Activated CD4-positive, alpha-beta memory T cell treated with anti-CD3 and anti-CD28 coated beads, Interleukin-2, amount 10 ng/mL, durations not matched to agents 7 days and 5 days (primary cell): ENCODE measurements at places on chromosomes 2 and 18. TPM values are rescaled to one million over a fixed set of nuclear protein-coding genes. Genes with fewer than 3 reads are reported as not detected.

DNA sequence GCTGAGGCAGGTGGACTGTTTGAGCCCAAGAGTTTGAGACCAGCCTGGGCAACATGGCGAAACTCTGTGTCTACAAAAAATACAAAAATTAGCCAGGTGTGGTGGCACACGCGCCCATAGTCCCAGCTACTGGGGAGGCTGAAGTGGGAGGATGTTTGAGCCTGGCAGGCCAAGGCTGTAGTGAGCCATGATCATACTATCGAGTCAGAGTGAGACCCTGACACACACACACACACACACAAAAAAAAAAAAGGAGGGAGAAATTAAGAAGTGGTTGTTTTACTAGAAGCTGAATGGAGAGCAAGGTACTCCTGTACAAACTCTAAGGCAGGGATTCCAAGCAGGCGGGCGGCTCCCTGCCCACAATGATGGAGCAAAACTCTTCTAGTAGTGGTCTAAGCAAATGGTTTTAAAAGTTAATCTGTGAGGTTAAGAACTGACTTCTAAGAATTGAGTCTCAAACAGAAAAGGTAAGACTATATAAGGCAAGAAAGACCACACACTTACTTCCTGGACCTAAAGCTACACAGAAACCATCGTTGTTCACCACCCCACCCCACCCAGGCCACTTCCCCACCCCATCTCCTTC lies 2.6 kb downstream of the ANKRD44 start:
- peak; percentile 81 for DNase-seq
- peaks cover 65% of the 10 kb centered on the region for H3K4me1 ChIP-seq
- no peaks in the 10 kb centered on the region for H3K27me3 ChIP-seq
- H3K27ac ChIP-seq = peak overlapping the region; percentile 95
- peaks cover 48% of the 10 kb centered on the region for H3K36me3 ChIP-seq

GRCh38 chr2:75200140-75201096 lies 1.1 kb upstream of the TACR1 start:
- H3K27me3 ChIP-seq = peaks cover 69% of the 10 kb centered on the region
- H3K27ac ChIP-seq = no peak overlapping the region
- DNase-seq = no peak
- H3K4me3 ChIP-seq = no peak overlapping the region

Gene KANSL1L
- total RNA-seq = 4.6 TPM

DNA sequence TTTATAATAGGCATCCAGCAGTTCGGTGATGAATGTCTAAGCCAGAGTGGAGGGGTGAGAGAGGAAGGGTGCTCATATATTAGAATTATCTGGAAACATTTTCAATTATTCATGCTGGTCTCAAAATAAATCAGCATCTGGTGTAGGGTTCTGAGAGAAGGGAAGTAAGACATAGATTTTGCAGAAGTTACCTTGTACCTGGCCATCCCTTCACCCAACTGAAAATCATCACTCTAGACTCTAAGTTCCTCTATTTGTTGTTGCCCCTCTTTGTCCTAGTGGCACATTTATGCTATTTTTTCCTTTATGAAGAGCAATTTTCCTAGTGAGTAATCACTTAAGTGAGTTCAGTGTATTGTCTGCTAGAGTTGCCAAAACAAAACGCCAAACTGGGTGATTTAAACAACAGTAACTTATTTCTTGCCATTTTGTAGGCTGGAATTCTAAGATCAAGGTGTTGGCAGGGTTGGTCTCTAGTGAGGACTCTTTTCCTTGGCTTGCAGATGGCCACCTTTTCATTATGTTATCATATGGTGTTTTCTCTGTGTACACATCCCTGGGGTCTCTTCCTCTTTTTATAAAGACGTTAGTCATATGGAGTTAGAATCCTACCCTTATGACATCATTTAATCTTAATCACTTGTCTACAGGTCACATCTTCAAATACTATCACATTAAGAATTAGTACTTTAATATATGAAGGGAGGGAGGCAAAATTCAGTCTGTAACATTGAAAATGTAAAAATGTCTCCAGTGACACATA lies 129.9 kb upstream of the KLHL14 start:
- no peak overlapping the region for H3K4me3 ChIP-seq
- no peak for DNase-seq
- H3K4me1 ChIP-seq = no peaks in the 10 kb centered on the region
- no peaks in the 10 kb centered on the region for H3K27me3 ChIP-seq
- H3K27ac ChIP-seq = no peak overlapping the region

DNA sequence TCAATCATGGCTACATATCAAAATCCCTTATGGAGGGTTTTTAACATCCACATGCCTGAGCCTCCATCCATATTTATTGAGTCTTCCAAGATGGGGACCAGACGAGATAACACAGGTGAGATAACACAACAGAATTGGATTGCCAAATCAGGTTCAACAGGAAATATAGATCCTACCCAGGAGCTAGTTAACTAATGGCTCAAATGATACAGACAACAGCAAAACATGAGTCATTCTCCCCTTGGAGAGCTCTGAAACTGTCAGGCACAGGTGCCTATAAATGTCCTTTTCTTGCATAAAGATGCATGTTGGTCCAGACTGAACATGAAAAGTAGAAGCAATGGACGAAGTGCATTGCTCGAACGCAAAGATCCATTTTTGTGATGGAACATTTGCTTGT lies 202.2 kb downstream of the CDH20 start:
- no peak for DNase-seq
- no peak overlapping the region for H3K27ac ChIP-seq
- no peaks in the 10 kb centered on the region for H3K27me3 ChIP-seq
- H3K4me3 ChIP-seq = no peak overlapping the region
- no peaks in the 10 kb centered on the region for H3K36me3 ChIP-seq

- no peak overlapping the region for H3K4me3 ChIP-seq
- no peaks in the 10 kb centered on the region for H3K27me3 ChIP-seq
- H3K36me3 ChIP-seq = no peaks in the 10 kb centered on the region
- no peaks in the 10 kb centered on the region for H3K4me1 ChIP-seq
- no peak overlapping the region for H3K27ac ChIP-seq
- DNase-seq = no peak
Measured at GRCh38 chr2:22934747-22935146, 450.2 kb upstream of the KLHL29 start.

GRCh38 chr2:233430081-233430480 lies 75.8 kb downstream of the DGKD start:
- peaks cover 63% of the 10 kb centered on the region for H3K36me3 ChIP-seq
- no peak overlapping the region for H3K27ac ChIP-seq

GRCh38 chr2:119544939-119545475 lies 758 bp downstream of the CFAP221 start:
- H3K36me3 ChIP-seq = no peaks in the 10 kb centered on the region
- no peak overlapping the region for H3K27ac ChIP-seq
- H3K4me3 ChIP-seq = no peak overlapping the region
- no peak for DNase-seq
- H3K4me1 ChIP-seq = peaks cover 4% of the 10 kb centered on the region
- peaks cover 38% of the 10 kb centered on the region for H3K27me3 ChIP-seq

DNA sequence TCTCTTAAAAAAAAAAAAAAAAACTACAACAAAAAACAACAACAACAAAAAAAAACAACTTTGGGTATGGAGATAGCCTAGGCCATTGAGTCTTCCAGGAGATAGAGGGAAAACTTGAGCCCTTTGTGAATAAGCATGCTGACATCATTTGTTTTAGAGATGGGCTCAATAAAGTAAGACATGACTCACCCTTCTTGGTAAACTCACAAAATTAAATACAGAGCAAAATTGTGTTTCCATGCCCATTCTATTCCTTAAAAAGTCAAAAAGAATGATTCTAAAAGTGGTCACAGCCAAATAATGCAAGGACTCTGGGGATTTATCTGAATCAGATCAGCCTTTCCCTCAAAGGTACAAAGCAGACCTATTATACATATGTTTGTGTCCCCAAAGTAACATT lies 117.4 kb downstream of the ETAA1 start:
- H3K27ac ChIP-seq = no peak overlapping the region
- no peaks in the 10 kb centered on the region for H3K36me3 ChIP-seq
- no peaks in the 10 kb centered on the region for H3K27me3 ChIP-seq
- DNase-seq = no peak
- no peaks in the 10 kb centered on the region for H3K4me1 ChIP-seq
- no peak overlapping the region for H3K4me3 ChIP-seq

DNA sequence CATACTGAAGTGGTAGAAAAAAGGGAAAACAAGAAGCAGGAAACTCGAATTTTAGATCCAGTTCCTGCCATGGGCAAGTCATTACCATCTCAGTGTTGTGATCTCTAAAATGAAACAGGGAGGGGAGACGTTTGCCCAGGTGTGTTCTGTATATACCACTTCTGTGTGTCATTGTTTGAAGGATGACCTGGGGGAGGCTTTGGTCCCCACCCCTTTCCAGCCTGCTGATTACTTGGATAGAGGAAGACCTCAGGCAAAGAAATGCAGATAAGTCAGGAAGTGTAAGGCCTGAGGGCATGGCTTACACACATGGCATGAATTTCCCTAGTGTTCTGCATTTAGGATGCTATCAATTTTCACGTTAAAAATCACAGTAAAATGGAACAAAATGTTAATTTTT lies 205.2 kb upstream of the CXCR4 start:
- no peak overlapping the region for H3K4me3 ChIP-seq
- peaks cover 11% of the 10 kb centered on the region for H3K36me3 ChIP-seq
- no peaks in the 10 kb centered on the region for H3K27me3 ChIP-seq
- peaks cover 86% of the 10 kb centered on the region for H3K4me1 ChIP-seq

Gene ANKRD30B
- not detected for total RNA-seq

DNA sequence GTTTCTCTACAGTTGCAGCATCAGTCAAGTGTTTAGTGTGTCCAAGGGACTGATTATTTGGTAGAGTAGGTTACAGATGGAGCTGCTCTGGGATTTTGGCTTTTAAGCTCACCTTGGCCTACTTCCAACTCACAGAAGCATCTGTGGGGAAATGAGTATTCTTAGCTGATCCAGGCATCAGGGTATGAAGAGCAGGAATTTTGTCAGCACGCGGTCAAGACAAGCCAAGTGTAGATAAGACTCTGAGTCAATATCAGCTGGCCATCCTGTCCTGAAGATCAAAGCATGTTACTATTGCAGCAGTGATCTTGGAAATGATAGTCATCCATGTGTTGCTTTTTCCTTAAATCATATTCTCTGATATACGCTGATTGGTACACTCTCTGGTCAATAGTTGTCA lies 24.4 kb downstream of the SERPINB4 start:
- H3K4me3 ChIP-seq = no peak overlapping the region
- DNase-seq = no peak
- H3K4me1 ChIP-seq = no peaks in the 10 kb centered on the region
- H3K27me3 ChIP-seq = no peaks in the 10 kb centered on the region
- no peak overlapping the region for H3K27ac ChIP-seq

GRCh38 chr2:200306931-200307723 lies 634 bp downstream of the SPATS2L start:
- peaks cover 3% of the 10 kb centered on the region for H3K27me3 ChIP-seq
- peak; percentile 48 for DNase-seq
- H3K27ac ChIP-seq = peak overlapping the region; percentile 69
- peak overlapping the region; percentile 77 for H3K4me3 ChIP-seq

GRCh38 chr18:79393181-79393634 lies 2.5 kb upstream of the NFATC1 start:
- no peak overlapping the region for H3K27ac ChIP-seq
- H3K4me3 ChIP-seq = peak overlapping the region; percentile 75
- H3K36me3 ChIP-seq = no peaks in the 10 kb centered on the region
- H3K27me3 ChIP-seq = peaks cover 44% of the 10 kb centered on the region
- no peak for DNase-seq

Gene DNAH7
- total RNA-seq = not detected
